ENCODE measurements at places on chromosomes 2 and 18. TPM values are rescaled to one million over a fixed set of nuclear protein-coding genes. Genes with fewer than 3 reads are reported as not detected.

The STARD7 gene
- total RNA-seq, result 103 TPM

The REG3A gene
- total RNA-seq, result not detected

The SERPINB13 gene
- not detected for total RNA-seq

The C1QL2 gene
- total RNA-seq, result 0.20 TPM

The TSPYL6 gene
- not detected for total RNA-seq

The SPOPL gene
- 22.6 TPM for total RNA-seq

The HMSD gene
- total RNA-seq, result 1.0 TPM

The OTX1 gene
- total RNA-seq, result not detected

The STON1 gene
- 9.5 TPM for total RNA-seq

The EN1 gene
- not detected for total RNA-seq

The CFAP65 gene
- total RNA-seq, result 0.27 TPM

The RNASEH1 gene
- 32.6 TPM for total RNA-seq
